ENCODE measurements at places on chromosomes 7 and 10.

DNA sequence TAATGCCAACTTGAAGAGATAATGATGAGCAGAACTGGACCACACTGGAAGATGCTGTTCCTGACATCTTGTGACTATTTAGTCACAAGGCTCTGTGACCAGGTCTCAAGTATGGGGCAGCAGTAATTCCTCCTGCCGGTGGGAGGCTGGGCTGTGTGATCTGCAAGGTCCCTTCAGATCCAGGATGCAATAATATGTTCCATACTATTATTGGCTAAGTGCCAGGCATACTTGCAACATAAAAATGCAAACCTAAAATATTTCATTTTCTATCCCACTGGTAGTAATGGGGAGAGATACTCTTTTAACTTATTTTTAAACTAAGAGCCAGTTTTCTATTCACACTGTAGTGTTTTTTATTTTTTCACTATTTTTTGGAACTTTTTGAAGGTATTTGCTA, 171.5 kb downstream of the CYP26A1 start:
- DNase-seq = no peak

DNA sequence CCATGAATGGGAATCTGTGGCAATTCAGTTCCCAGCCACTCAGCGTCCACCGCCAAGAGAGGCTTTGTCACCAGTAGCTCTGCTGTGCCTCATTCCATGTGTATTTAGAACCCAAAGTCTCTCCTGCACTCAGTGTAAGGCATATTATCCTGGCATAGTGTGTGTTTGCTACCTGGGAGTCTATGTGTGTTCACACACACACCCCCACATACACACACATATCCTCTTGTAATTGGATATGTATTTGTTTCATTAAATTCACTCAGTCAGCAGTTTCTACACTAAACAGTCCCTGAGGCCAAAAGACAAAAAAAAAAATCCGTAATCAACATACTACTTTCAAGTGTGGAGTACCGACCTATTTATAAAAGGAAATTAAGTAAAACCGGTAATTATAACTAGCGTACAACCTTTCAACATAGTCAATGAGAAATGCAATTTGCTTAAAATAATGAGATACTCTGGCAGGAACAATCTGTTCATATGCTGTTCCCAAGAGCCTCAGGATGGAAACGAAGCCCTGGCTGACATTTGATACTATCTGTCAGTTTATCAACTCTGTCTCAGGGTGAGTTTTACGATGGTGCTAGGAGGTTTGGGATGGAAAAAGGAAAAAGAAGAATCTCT, 425.8 kb upstream of the CELF2 start:
- no peak for DNase-seq

GRCh38 chr10:3782451-3783315, 2.3 kb downstream of the KLF6 start:
- DNase-seq = no peak

- no peak for DNase-seq
These were observed 1.7 kb downstream of the TES start for GRCh38 chr7:116211913-116212596.

- DNase-seq = no peak
These were observed 71.3 kb downstream of the PAX2 start for GRCh38 chr10:100816671-100817070.

DNA sequence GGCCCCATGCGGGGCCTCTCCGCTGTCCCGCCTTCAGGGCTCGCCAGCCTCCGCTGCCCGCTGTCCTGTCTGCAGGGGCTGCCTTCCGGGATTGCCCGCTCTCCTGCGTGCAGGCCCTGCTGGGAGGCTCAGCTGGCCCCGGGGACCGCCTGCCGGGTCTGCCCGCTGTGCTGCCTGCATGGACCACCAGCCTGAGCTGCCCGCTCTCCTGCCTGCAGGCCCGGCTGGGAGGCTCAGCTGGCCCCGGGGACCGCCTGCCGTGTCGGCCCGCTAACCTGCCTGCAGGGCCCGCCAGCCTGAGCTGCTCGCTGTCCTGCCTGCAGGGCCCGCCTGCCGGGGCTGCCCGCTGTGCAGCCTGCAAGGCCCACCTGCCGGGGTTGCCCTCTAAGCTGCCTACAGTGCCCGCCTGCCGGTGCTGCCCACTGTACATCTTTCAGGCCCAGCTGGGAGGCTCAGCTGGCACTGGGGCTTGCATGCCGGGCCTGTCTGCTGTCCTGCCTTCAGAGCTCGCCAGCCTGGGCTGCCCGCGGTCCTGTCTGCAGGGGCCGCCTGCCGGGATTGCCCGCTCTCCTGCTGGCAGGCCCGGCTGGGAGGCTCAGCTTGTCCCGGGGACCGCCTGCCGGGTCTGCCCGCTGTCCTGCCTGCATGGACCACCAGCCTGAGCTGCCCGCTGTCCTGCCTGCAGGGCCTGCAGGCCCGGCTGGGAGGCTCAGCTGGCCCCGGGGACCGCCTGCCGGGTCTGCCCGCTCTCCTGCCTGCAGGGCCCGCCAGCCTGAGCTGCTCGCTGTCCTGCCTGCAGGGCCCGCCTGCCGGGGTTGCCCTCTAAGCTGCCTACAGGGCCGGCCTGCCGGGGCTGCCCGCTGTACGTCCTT, 165.1 kb downstream of the GLRX3 start:
- DNase-seq = no peak

DNA sequence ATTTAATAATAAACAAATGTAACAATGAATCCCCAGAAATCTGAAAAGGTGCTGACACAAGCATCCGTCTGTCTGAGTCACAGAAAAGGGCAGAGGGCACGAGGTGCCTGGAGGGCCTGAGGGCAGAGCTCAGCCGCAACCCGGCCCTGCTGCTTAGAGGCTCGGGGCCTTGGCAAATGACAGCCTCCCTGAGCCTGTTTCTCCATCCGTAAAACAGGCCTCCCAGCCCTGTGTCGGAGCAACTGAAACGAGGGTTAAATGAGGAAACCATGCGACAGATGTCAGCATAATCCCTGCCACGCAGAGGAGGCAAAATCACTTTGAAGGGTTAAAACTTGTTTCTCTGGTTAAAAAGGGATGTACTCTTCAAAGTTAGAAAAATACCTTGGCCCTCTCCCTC, 24.9 kb downstream of the NUDT1 start:
- DNase-seq = no peak

DNA sequence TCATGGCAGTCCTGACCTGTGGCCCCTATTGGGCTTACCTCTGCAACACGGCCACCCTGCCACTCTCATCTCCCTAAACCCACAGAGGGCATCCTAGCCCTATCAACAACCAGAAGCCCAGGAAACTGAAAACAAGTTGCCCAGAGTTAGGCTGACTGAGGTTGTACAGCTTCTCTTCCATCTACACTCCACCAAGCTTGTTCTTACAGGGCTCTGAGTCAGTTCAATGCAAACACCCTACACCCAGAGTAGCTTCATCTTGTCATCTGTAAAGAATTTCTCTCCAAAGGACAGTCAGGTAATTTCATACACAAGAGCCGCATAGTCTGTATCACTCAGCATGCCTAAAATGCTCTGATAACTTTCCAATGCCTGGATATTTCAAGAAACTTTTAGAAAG, 175.4 kb downstream of the ARID5B start:
- no peak for DNase-seq

DNA sequence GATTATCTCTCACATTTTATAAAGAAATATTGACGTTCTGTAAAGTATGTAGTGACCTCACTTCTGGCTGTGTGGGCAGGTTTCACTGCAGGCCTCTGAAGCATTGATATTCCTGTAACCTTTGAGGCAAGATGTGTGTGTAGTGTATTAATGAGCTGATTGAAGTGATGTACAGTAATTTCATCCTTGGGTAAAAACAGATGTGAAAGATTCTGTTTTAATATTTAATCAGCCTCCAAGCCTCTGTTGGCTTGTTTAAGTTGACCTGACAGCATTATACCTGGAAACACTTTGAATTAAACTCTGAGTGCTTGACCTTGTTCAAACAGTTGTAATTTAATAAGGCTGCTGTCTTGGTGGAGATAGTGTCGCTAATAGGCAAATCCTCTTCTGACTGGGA, 74.9 kb downstream of the KAT6B start:
- no peak for DNase-seq

DNA sequence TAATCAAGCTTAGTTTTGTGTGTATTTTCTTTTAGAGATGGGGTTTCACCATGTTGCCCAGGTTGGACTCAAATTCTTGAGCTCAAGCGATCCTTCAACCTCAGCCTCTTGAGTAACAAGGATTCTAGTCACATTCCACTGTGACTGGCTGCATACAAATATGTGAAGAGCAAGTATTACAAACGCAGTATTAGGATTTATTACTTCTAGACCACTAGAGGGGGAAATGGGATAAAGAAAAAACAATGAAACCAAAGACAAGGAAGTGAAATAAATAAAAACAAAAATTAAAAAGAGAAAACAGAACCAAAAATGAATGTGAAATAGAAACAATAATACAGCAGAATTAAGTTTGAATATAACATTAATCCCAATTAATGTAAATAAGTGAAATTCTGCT, 308.7 kb downstream of the ANKRD30A start:
- DNase-seq = no peak

DNA sequence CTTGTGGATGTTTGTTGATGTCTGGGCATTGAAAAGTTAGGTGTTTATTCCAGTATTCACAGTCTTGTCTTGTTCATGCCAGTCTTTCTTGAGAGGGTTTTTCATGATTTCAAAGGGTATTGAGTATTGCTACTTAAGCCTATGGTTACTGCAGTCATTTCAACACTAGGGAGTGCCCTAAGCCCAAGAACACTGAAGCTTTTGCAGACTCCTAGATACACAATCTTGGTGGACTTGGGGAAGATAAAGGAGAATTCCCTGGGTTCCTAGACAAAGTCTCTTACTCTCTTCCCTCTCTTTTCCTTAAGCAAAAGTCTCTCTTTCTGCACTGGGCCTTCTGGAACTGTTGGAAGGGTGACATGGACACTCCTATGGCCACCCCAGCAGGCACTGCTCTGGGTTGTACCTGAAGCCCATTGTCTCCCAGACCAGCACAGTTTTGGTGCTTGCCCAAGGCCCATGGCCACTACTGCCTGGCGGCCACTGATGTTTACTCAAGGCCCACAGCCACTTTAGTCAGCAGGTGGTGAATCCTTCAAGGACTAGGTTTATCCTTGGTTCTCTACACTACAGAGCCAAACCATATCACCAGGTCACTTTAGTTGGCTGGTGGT, 24.9 kb downstream of the SAMD9 start:
- DNase-seq = no peak

GRCh38 chr7:88693131-88693530, 66.4 kb upstream of the ZNF804B start:
- no peak for DNase-seq

GRCh38 chr7:139681463-139681755, 96.4 kb downstream of the HIPK2 start:
- DNase-seq = peak; percentile 85

DNA sequence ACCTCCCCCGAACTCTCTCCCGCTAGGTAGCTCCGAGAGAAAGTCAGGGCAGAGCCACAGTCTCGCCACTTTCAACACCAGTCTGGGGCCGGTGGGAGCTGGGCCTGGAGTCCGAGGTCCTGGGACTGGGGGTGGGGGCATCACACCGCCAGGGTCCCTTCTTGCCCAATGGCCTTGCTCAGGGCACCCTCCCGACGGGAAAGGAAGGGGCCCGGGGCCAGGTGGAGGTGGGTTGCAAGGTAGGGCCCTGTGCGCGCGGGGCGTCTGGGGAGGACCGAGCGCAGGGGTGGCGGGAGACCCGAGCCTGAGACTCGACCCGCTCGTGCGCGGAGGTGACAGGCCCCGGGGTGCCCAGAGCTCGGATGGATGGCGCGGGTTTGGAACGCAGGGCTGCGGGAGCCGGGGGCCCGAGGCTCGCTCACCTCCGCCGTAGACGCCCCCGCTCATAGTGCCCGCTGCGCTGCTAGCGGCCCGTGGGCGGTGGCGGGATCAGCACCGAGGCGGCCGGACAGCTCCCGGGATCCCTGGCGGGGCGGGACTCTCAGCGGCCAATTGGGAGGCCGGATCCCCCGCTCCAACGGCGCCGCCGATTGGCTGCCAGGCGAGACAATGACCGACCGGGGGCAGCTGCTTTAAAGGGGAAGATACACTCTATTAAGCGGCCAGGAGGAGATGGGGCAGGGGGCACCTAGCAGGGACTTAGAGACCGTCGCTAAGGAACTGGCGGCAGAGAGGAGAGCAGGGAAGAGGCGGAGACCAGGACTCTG, at the start of gene ACTL6B:
Gene ACTL6B (minus strand): TSS at position 541 of the 767 bp plus-strand sequence. CDS start 94 bp downstream, at position 447.
- peak; percentile 75 for DNase-seq

GRCh38 chr10:88433565-88434186, 149.4 kb downstream of the RNLS start:
- no peak for DNase-seq

DNA sequence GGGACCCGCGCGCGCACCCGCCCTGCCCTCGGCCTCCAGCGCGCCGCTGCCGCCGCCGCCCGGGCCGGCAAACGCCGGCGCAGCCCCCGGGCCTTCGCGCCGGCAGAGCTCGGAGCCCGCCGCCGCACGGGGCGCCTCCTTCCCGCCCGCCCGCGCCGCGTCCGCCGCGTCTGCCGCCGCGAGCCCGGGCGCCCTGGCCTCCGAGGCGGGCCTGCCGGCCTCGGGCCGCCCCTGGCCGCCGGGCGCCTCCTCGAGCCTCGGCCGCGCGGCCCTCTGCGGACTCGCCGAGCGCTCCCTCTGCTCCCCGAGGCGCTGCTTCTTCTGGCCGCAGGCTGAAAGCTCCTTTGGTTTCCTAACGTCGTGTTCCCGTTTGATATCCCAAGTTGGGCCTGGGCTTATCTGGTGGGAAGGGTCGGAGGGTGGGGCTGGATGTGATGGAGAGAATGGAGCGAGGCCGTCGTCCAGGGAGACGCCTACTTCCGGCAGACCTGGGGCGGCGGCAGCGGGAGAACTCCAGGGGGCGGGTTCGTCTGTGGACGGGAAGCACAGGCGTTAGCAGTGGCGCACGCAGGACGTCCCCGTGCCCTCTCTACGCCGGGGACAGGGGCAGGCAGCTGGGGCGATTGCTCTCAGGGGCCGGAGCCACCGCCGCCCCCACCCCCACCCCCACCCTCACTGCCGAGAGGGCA, 221.0 kb downstream of the PHTF2 start:
- peak; percentile 67 for DNase-seq

GRCh38 chr10:11729790-11730315, 12.3 kb upstream of the ECHDC3 start:
- DNase-seq = no peak

DNA sequence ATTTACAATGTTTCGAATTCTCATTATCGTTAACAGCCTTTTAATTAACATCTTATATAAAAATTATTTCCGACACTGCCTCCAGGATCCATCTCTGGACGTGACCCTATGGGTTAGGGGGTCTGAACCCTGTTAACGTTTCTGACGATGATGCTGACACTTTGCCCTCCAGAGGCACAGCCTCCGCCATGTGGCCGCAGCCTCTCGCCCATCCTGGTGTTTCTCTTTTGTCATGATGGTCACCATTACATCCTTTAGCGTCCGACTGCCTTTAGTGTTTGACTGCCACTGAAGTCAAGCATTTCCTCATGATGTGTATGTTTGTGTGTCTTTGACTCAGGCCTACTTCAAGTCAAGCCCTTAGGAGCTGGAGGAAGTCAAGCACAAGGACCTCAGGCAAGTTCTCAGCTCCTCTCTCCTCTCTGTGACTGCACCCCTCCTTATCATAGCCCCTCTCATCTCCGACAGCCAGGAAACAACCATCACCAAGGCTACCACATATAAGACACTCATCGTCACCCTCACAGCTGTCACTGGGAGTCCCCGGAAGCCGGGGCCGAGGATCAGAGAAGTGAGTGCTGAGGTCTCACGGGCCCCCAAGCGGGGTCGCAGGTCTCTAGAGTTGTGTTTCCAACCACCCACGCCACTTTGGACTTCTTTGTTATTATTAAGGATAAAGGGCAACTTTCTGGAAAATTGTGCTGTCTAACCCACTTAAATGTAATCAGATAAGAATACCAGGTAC, 96.1 kb upstream of the PPP2R2D start:
- no peak for DNase-seq

- no peak for DNase-seq
These were observed 32.7 kb downstream of the VWA2 start for GRCh38 chr10:114271779-114272167.

- DNase-seq = no peak
These were observed 20.9 kb downstream of the SLC29A3 start for GRCh38 chr10:71339796-71340589.

Measured in NCI-H2107 (cell line).